ENCODE measurements at places on chromosomes 5 and 9.

- DNase-seq: no peak
Observed at GRCh38 chr5:134992148-134992547, 24.4 kb downstream of the CATSPER3 start.

DNA sequence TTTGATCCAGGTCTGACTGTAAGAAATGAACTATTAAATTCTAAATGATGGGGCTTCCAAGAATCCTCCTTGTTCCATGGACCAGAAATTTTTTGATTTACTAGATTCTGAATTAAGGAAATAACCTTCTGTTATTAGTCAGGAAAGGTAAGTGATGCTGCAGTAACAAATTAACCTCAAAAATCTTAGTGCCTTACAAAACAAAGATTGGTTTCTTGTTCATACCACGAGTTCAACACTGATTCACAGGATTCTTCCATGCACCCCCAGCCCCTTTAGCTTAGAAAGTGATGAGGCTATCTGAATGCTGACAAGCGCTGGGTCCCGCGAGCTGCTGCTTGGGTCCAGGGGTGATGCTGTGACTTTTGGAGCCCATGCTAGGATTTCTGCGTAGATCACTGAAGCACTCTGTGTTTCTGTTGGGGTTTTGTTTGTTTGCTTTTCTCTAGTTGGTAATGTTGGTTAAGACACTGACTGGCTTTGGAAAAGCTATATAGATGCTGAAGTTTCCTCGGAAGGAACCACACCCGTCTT, 52.3 kb downstream of the COL15A1 start:
- DNase-seq: no peak

DNA sequence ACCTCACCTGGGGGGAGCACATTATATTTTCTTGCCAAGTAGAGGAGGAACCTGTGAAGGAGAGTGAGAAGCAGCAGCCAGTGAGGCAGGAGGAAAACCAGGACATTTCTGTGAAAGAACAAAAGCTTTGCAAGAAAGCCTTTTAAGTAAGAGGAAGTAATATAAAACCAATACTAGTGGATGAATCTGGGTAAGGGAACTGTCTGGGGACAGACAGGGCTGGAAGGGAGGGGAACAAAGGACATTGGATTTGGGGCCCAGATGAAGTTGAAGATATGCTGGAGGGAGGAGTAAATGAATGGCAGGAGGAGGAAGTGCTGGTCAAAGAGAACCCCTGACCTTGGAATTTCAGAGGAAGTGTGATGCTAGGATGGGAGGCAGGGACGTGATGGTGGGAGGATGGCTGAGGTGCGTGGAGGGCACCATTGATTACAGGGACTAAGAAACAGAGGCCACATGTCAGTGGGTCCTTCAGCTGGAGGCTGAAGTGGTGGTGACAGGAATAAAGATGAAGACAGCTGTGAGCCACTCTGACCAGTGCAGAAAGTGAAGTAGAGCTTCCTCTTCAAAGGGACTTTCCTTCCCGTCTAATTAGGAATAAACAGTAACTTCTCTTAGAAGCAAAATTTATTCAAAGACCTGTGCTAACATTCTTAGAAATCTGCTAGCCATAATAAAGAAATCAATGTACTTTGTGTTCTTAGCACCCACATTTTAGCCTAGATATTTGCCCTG, 43.5 kb upstream of the FABP6 start:
- DNase-seq: no peak

DNA sequence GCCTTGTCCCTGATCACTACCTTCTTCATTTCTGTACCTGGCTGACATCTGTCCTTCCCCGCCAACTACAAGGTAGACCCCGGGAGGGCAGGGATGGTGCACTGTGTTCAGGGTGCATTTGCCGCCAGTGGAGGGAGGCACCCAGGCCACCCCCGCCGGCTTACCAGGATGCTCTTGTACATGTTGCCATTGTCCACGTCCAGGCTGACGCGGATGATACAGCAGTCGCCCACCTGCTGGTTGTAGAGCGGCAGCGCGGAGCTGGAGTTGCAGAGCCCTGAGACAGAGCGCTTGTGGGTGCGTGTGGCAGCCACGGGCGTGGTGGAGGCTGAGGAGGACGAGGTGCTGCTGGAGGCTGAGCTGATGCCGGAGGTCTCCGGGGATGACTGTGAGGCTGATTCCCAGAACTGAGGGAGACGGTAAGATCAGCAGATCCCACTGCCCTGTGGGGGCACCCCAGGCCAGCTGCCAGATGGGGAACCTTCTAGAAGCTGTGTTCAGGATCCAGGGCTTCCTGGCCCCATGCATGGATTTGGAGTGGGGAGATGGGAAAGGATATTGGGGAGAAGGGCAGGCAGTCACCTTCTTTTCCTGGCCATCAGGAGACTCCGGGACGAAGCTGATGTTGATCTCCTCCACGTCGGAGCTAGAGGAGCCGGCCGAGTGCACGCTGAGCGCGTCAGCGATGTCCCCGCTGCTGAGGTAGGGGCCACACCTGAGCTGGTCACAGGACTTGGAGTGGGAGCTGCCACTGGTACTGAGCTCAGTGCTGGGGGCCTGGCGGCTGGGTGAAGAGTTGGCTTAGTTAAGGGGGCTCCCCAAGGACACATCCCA, 19.5 kb downstream of the RALGDS start:
- DNase-seq: no peak

GRCh38 chr9:19465586-19466279, 56.9 kb downstream of the ACER2 start:
- DNase-seq: no peak

DNA sequence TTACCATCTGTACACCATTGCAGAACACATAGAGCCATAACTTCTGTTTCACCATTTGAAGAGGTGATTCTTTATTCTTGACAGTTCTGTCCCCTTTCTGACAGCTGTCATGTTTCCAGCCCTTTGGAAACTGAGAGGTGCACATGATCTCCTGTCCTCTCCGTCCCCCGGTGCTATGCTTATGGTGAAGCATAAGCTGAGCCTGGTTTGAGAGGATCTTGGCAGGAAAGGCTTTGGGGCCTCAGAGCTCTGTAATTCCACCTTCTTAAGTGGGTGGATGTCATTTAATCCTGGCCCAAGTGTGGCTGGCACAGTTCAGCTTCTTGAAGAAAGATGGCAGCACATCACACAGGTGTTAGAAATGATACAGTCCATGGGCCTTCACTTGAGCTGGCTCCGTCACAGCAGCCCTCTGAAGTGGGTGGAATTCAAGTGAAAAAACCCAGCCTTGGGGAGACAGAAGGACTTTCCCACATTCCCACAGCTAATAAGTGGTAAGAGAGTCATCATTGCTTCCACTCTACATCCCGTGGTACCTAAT, 30.7 kb upstream of the GRPEL2 start:
- DNase-seq: no peak

DNA sequence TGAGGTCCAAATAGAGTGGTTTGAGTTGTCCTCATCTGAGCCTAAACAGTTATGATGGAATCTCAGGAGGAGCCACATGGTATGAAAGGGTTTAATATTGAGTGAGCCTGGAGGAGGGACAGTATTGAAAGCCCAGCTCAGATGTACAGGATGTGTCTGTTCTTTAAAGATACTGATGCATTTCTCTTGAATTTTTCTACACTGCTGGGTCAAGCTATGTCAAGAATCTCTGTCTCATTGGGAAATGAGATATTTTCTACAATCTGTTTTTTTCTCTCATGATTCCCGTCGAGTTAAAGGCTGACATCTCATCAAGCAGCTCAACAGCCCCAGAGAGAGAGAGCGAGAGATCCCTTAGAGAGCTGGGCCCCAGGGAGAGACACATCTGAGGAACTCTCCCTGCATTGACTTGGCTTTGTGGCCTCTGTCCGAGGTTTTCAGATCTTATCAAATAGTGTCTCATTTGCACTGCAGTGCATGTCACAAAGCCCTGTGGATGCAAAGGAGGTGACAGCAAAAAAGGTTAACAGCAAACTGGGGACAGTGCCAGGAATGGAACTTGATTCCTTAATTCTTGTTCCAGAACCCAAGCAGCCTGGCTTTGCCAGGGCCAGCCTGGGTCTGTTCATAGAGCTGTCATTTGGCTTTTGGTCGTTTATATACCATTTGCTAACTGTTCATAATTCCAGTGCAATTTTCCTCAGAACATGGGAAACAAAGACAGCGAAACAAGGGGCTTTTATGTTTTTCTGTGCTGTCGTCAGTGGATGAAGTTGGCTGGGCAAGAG, 19.0 kb upstream of the ACTBL2 start:
- no peak for DNase-seq

- DNase-seq: no peak
Observed at GRCh38 chr5:156826150-156826549, 23.9 kb upstream of the PPP1R2B start.

DNA sequence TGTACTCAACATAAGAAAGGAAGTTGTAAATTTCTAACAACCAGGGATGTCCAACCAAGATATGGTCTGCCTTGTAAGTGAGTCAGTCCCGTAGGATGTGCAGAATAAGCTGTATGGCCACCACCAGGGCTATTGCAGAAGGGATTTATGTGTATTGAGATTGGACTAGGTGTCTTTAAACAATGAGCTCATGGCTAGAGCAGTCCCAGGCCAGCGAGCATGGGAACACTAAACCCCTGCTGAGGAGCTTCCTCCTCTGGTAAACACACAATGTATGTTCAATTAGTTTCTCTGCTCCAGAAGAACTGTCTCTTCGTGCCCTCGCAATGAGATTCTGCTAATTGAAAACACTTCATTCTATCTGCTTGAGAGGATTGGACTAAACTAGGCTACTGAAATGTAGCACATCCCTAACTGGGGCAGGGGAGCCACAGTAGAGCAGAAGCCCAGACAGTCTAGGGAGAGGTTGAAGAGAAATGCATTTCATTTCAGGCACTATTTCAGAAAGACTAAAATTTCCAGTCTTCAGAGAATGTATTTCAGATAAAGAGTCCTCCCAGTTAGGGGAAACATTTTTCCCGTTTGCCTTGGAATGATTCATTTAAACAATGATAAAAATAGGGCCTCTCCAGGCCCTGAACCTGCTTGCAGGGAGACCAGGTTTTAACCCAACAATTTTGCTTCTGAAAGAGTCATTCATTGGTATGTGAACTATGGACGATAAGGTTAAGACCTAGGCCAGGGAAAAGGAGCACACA, 154.7 kb downstream of the FAM114A2 start:
- DNase-seq: no peak

- DNase-seq: no peak
Observed at GRCh38 chr5:142934051-142934762, 164.0 kb downstream of the ARHGAP26 start.

- DNase-seq: no peak
Observed at GRCh38 chr5:169095410-169095960, 205.5 kb downstream of the SLIT3 start.

DNA sequence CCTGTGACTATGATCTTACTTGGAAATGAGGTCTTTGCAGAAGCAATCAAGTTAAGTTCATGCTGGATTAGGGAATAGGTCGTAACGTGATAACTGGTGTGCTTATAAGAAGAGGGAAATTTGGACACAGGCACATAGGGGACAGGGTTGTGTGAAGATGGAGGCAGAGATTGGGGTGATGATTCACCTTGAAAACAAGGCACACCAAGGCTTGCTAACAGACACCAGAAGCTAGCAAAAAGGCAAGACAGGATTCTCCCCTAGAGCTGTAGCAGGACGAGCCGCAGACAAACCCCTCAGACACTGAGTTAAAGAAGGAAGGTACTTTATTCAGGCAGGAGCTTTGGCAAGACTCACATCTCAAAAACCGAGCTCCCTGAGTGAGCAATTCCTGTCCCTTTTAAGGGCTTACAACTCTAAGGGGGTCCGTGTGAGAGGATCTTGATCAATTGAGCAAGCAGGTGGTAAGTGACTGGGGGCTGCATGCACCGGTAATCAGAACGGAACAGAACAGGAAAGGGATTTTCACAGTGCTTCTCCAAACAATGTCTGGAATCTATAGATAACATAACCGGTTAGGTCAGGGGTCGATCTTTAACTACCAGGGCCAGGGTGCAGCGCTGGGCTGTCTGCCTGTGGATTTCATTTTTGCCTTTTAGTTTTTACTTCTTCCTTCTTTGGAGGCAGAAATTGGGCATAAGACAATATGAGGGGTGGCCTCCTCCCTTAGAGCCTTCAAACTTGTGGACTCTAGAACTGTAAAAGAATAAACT, 57.5 kb upstream of the S1PR3 start:
- DNase-seq: no peak

DNA sequence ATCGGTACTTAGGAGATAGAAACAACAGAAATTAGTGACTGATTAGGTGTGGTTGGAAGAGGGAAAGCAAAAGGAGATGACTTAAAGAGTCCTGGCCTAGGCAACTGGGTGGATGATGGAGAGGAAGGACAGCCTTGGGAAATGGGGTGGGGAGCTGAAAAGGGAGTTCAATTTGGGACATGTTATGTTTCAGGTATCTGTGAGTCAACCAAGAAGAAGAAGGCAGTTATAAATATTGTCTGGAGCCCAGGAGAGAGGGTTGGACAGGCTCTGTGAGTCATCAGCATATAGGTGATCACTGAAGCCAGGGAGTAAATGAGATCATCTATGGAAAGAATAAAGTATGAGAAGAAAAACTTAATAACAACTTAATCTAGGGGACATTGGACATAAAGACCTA, 357.7 kb downstream of the NPR3 start:
- DNase-seq: no peak

- DNase-seq: no peak
Observed at GRCh38 chr9:68860419-68860818, 153.5 kb downstream of the PRKACG start.

DNA sequence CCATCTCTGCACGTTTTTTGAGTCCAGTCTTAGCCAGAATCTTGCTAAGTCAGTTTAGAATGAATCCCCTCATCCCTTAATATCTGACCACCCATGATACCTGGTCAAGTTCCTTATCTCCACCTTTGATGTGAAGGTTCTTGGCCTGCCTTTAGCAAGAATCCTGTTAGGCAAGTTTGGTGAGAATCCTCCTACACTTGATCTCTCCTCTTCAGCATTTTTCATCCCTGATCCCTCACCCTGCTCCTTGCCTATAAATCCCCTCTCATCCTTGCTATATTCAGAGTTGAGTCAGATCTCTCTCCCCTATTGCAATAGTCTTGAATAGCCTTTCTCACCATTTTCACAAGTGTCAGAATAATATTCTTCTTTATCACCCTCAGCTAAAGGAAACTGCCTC, 31.0 kb downstream of the SMIM23 start:
- DNase-seq: no peak

GRCh38 chr5:67805666-67806348, 409.7 kb upstream of the PIK3R1 start:
- DNase-seq: no peak

GRCh38 chr5:137822158-137822764, 45.4 kb upstream of the MYOT start:
- DNase-seq: no peak

DNA sequence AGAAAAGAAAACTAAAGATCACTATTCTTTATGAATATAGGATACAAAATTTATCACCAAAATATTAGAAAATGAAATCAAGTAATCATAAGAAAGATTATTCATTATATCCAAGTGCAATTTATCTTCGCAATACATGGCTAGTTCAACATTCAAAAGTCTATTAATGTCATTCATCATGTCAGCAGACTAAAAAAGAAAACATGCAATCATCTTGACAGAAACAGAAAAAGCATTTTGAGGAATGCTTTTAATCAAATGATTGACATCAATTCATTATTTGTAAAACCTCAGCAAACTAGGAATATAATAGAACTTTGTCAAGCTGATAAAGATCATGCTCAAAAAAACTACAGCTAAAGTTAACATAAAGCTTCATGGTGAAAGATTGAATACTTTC, 40.7 kb downstream of the ATPSCKMT start:
- no peak for DNase-seq

GRCh38 chr9:136837146-136837855, 5.0 kb upstream of the AJM1 start:
- DNase-seq: no peak
